ENCODE measurements at places on chromosomes 13 and 19. TPM values are rescaled to one million over a fixed set of nuclear protein-coding genes. Genes with fewer than 3 reads are reported as not detected.

DNA sequence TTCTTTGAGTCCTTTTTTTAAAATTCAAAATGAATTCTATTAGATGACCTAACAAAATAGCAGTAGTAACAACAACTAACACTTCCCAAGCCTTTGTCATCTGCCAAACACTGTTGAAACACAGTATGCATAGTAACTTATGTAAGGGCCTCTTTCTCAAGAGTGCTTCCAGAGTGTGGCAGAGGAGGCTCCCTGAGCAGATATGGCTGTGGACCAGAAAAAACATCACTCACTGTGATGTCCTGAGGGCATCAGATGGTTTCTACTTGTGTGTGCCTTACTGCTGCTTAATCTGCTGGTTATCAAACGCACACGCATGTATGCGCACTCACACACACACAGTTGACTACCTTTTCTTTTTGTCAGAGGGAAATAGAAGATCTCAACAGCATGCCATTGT lies 110.8 kb downstream of the DLEU7 start:
- no peak for DNase-seq
- no peak overlapping the region for H3K4me3 ChIP-seq

GRCh38 chr19:13764821-13765394 lies 586 bp downstream of the MRI1 start:
- DNase-seq, result peak; percentile 19
- H3K4me1 ChIP-seq, result peaks cover 16% of the 10 kb centered on the region
- H3K27me3 ChIP-seq, result no peaks in the 10 kb centered on the region

DNA sequence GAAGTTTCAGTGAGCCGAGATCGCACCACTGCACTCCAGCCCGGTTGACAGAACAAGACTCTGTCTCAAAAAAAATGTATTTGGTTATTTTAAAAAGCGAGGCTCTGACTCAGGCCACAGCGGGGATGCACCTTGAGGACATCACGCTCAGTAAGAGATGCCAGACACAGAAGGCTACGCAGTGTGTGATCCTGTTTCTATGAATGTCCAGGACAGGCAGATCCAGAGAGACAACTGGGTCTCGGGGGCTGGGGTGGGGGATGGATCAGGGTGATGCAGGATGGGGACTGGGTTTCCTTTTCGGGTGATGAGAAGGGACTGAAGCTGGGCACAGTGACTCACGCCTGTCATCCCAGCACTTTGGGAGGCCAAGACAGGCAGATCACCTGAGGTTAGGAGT lies 5.4 kb downstream of the MED16 start:
- no peaks in the 10 kb centered on the region for H3K27me3 ChIP-seq
- no peak overlapping the region for H3K27ac ChIP-seq
- H3K4me1 ChIP-seq, result peaks cover 9% of the 10 kb centered on the region
- no peak for DNase-seq

- H3K36me3 ChIP-seq, result no peaks in the 10 kb centered on the region
- no peak for DNase-seq
- H3K4me3 ChIP-seq, result no peak overlapping the region
- no peaks in the 10 kb centered on the region for H3K27me3 ChIP-seq
- H3K4me1 ChIP-seq, result no peaks in the 10 kb centered on the region
These were observed 661.7 kb upstream of the SLITRK1 start for GRCh38 chr13:84543962-84544361.

- no peak for DNase-seq
- no peaks in the 10 kb centered on the region for H3K4me1 ChIP-seq
- H3K27ac ChIP-seq, result no peak overlapping the region
- no peaks in the 10 kb centered on the region for H3K27me3 ChIP-seq
These were observed 1222.2 kb upstream of the SPRY2 start for GRCh38 chr13:81563091-81563490.

DNA sequence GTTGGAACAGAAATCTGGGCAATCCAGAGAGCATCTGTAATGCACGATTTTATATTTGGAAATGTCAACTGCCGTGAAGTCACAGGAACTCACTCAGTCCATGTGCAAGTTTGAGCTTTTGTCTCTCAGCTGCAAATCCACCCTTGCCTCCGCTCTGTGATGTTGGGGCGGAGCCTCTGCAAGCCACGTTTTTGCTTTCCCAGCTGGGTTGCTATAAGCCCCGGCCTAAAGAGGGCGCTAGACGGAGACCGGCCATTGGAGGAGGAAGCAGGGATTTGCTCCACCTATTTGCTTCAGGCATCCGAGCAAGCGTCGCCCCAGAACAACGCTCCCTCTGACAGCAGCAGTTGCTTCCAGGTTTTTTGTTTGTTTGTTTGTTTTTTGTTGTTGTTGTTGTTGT lies 56.2 kb downstream of the TRPM4 start:
- no peaks in the 10 kb centered on the region for H3K36me3 ChIP-seq
- no peak for DNase-seq
- H3K27ac ChIP-seq, result no peak overlapping the region
- no peak overlapping the region for H3K4me3 ChIP-seq
- no peaks in the 10 kb centered on the region for H3K4me1 ChIP-seq

DNA sequence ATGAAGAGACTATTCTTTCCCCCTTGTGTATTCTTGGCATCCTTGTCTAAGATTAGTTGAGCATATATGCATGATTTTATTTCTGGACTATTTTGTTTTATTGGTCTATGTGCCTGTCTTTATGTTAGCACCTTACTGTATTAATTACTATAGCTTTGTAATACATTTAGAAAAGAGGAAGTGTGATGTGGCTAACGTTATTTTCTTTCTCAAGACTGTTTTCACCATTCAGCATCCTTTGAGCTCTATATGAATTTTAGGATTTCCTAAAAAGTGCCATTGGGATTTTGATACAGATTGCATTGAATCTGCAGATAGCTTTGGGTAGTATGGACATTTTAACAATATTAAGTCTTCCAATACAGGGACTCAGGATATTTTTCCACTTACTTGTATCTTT lies 37.5 kb upstream of the PCDH20 start:
- H3K4me1 ChIP-seq, result no peaks in the 10 kb centered on the region
- H3K36me3 ChIP-seq, result no peaks in the 10 kb centered on the region
- no peak for DNase-seq
- H3K27ac ChIP-seq, result no peak overlapping the region

The ZNF709 gene
- total RNA-seq, result 2.5 TPM

The SOHLH2 gene
- not detected for total RNA-seq

The OSCAR gene
- 0.22 TPM for total RNA-seq

Data from CD8-positive, alpha-beta memory T cell (primary cell).